ENCODE measurements at places on chromosomes 11 and 22.

- no peak for DNase-seq
Observed at GRCh38 chr11:132551016-132551415, 981.3 kb downstream of the OPCML start.

GRCh38 chr22:44380756-44381486, 68.2 kb upstream of the SHISAL1 start:
- DNase-seq, result peak; percentile 65

- DNase-seq, result no peak
Observed at GRCh38 chr11:46674463-46675287, 25.7 kb downstream of the ARHGAP1 start.

DNA sequence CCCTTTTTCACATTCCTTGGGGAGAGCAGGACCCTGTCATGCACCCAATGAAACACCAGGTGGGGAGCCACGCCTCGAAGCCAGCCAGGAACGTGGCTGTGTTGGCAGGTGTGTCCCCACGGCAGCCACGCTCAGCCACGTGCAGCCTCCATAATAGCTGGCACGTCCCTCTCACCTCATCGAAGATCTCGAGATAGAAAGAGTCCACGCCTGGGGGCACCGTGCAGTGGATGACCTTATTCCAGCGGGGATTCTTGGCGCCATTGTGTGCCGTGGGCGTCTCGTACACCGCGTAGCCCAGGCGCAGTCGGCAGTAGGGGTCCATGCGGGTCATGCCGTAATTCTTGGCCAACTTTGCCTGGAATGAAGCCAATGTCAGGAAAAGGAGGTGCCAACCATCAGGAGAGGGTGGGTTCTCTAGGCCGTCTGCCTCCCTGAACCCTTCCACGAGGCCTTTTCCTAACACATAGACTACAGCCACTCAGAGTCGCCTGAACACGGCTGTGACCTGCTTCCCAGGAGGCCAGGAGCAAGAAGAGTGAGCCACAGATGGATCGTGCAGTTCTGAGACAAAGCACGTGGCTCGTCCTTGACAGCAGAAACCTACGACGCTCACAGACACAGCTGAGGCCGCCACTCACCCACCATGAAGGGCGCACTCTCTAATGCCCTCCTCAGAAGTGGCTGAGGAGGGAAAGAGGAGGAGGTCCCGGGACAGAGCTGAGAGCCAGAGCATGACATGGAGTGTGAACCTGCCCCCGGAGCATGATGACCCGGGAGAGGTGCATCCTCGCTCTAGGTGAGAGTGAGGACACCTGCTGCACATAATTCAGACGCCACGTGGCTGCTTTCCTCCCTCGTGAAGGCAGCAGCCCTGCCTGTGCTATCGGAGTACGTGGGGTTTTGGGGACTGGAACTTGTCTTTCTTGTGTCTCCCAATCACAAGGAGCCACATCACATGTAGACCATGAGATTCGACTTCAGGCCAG, 19.1 kb downstream of the TOLLIP start:
- no peak for DNase-seq

DNA sequence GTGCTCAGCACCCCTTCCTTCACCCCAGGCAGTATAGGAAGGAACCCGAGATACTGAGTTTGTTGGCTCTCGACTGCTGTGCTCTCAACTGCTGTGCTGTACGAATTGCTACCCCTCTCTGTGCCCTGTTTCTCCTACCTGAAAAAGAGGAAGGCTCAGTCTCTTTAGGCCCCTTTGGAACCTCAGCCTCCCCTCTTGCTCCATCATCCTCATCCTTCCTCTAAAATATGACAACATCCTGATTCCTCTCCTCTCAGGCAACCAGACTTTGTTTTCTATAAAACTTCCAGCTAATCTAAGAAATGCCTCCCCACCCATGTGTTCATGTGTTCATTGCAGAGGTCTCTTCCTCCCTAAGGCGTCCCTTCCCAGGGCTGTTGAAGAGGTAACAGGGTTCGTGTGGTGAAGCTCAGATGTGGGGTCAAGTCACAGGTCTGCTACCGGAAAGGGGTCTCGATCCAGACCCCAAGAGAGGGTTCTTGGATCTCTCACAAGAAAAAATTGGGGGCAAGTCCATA, 35.5 kb upstream of the CD82 start:
- DNase-seq, result no peak

DNA sequence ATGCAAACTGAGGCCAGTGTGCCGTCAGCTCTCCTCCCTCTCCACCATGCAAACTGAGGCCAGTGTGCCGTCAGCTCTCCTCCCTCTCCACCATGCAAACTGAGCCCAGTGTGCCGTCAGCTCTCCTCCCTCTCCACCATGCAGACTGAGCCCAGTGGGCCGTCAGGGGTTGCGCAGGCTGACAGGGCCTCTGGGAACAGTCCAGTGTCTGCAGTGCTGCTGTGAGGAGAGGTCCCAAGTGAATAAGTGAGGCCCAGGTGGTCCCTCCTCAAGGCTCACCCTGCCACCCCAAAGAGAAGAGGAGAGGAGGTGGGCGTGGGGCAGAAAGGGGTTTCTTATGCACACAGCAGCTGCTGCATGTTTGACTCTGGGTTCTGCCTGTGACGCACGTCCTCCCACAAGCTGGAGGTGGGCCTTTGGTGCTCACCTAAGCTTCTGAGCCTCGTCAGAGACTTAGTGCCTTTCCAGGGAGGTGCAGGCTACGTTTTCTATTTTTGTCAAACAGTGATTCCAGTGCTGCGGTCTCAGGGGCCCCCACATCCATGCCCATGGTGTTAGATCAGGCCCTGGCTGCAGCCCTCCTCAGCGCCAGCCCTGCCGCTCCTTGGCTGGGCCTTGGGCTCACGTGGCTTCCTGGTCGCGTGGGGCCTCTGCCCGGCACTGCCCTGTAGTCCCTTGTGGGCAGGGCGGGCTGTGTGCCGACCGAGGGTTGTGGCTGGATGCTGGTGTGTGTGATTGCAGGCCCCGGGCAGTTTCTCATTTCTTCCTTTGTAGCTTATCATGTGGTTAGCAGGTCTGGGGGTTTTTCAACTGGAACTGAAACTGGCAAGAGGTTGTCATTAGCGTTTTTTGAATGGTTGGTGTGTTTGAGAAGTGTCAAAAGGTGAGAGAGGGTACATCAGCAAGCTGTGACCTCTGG, 7.1 kb downstream of the TPCN2 start:
- no peak for DNase-seq

GRCh38 chr22:44335066-44335839, 22.5 kb upstream of the SHISAL1 start:
- no peak for DNase-seq

GRCh38 chr11:60786811-60787567, 1.9 kb downstream of the MS4A10 start:
- no peak for DNase-seq

DNA sequence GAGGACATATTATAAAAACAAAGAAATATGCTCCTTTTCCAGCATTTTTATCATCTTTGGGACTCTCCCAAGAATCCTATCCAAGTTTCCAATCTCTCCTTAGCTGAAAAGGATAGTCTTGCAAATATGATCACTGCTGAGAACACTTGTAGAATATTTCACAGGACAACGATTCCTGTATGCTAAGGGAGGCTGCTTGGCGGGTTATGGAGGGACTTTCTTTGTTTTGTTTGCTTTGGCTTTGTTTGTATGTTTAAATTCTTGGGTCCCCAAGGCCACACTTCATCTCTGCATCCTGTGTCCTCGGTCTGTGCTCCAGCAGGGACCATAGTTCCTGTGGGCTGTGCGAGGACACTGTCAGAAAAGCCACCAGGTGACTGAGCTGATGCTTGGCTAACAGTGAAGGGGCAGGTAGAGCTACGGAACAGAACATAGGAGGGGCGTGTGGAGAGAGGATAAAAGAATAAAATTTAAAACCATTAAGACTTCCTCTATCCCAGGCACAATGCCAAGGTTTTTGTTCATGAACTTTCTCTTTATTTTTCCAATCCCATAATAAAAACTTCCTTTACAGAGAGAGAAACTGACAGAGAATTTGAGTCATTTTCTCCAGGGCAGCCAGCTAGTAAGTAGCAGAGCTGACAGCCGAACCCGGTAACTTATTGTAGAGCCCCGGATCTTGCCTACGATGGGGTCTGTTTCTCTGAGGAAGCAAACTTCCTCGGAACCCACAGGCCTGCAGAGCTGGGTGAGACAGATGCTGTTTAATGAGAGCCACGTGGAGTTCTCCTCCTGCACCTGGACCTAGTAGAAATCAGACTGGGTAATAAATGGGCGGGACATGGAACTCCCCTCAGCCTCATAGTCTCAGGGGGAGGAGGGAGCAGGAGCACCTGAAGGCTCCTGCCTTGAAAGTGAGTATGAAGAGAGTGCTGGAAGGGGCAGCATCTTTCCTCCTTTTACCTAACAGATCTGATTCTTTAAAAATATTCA, at the start of gene IZUMO1R:
Gene IZUMO1R (plus strand): TSS at position 615 of the 993 bp plus-strand sequence. CDS start 1,057 bp downstream, outside the sequence.
- DNase-seq, result no peak

DNA sequence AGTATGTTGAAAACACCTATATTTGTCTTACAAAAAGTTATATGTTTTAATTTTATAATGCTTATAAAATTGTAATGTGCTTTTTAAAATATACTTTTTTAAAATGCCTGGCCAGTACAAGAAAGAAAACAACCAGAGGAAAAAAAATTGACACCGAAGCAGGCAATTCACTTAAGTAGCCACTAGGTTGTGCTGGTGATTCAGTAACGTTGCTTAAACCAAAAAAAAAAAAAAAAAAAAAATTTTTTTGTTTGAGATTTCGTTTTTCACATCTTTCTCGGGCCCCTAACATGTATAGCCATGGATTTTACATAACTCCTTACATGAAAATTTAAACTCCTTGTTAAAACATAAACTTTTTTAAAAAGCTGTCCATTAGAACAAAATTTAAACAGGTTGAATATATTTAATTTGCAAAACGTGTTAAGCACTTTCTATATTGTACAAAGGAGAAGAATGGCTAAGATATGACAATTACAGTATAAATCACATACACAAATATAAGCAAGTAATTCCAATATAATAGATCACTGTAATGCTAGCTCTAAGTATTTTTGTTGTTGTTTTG, 9.2 kb downstream of the OR8B4 start:
- DNase-seq, result peak; percentile 84

GRCh38 chr22:17774926-17775685, 837 bp upstream of the BID start:
- no peak for DNase-seq

DNA sequence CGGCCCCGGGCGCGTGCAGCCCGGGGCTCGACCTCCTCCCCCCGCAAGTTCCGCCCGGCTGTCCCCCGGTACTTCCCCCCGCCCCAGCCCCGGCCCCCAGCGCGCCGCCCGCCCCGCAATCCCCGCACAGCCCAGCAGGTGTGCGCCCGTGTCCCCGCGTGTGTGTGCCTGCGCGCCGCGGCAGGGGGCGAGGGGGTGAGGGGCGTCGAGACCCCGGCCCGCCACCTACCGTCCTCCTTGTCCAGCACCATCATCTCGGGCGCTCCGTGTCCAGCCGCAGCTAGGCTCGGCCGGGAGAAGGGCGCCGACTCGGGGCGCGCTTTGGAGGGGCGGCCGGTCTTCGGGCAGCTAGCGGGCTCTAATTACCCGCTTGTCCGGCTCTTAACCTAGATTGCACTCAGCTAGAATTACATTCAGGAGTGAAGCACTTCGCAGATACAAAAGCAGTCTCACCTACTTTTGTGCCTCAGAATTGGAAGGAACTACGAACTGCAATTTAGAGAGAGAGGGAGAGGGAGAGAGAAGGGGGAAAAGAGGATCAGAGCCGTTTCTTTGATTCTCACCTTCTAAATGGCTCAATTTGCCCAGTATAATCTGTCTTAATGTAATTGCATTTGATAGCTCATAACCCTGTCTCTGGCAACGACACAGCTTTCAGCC, 439 bp downstream of the LMO1 start:
- DNase-seq, result no peak

DNA sequence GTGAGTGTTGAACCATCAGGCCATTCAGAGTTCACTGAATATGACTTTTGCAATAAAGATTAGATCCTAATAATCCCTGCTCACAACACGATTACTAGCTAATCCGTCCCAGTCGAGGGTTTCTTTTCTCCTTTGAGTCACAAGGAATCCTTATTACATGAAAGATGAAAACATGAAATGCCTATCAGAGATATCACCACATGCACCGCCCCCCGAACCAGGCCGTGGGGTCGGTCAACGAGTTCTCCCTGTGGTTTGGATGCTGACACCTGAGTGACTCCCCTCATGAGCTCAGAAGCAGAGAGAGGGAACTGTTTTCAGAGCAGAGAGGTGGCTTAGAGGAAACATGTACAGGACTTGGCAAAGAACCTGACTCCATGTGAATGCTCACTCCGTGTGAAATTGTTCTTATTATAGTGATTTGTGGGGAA, 263.3 kb downstream of the ETS1 start:
- DNase-seq, result no peak

DNA sequence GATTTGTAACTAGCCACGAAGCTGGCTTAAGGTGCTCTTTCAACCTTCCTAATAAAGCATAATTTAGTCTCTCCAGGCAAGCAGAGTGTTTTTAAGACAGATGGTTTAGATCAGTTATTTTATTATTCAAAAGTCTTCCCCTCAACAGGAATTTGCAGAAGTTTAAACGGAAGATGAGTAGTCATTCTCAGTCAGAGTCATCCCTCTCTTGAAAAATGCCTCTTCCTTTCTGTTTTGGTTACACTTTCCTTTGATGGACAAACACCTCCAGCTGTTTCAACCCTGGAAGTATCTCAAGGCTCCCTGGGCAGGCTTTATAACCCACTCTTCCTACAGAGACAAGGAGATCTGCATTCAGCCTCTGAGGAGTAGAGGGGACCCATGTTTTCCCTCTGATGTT, 60.3 kb upstream of the POU2AF2 start:
- no peak for DNase-seq

GRCh38 chr11:12073886-12074285, 36.5 kb upstream of the MICAL2 start:
- no peak for DNase-seq

GRCh38 chr11:9158898-9159391, 67.5 kb upstream of the SCUBE2 start:
- no peak for DNase-seq

- no peak for DNase-seq
Observed at GRCh38 chr11:1333091-1333772, 23.8 kb upstream of the TOLLIP start.

- DNase-seq, result no peak
Observed at GRCh38 chr11:117691218-117691514, 105.8 kb downstream of the DSCAML1 start.

DNA sequence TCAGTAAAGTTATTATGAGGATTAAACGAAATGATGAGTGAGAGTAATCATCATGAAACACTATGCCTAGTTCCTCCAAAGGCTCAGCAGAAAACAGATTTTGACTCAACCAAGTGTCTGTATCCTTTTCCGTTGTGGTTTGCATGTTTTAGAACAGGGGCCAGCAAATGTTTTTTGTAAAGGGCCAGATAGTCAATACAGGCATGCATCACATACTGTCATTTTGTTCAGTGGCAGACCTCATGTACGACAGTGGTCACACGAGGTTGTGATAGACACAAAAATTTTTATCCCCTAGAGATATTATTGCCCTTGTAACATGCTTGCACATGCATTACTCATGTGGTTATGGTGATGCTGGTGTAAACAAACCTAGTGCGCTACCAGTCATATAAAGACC, 81.9 kb upstream of the SLC25A18 start:
- DNase-seq, result no peak

- DNase-seq, result no peak
Observed at GRCh38 chr11:121431820-121432526, 20.1 kb upstream of the SORL1 start.
